ENCODE measurements at places on chromosomes 2 and 18.
A peak's percentile ranks its signal among the peaks of the same experiment; 100 is the strongest.

DNA sequence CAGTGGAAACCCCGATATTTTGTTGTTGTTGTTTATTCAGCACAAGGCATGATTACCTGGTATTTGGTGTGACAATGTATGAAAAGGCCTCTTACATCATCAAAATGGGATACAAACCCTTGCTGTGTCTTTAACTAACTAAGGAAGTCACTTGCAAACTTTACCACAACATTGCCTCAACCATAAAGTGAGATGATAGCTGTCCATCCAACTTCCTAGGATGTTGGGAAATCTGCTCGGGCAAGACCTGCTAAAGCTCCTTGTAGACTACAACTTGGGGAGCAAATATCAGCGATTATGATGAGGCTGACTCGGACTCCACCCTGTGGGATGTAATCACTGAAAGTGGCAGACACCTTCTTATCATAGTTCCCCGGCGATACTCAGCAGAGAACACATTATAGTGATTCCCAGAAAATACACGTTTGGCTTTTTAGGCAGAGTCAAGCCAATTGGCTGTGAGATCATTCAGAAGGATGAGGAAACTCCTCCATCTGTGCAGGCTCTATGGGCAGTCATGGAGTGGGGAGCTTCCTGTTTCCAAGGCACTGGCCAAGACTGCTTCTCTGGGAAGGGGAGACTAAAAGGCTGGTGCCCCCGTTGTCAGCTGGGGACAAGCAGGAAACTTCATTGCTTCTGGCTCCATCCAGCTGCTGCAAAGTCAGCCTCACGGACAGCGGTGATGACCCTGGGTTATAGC is 289.0 kb downstream of the RNF144A start:
- DNase-seq: no peak

DNA sequence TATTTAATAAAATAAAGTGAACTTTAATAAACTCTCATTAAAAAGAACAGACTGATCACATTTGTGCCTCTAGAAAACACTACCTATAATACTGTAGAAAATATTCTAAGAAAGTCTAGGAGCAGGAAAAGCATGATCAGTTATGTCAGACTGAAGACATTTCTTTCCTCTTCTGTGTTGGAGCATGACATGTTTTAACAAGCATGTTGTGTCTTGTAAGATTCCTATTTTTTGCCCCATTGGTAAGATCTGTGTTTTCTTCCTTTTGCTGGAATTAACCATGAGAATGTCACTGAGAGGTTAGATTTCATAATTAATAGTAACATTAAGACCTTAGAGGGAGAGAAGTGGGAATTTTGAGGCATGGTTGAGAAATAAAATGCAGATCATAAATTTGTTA is 27.7 kb downstream of the LAMA3 start:
- DNase-seq: no peak

DNA sequence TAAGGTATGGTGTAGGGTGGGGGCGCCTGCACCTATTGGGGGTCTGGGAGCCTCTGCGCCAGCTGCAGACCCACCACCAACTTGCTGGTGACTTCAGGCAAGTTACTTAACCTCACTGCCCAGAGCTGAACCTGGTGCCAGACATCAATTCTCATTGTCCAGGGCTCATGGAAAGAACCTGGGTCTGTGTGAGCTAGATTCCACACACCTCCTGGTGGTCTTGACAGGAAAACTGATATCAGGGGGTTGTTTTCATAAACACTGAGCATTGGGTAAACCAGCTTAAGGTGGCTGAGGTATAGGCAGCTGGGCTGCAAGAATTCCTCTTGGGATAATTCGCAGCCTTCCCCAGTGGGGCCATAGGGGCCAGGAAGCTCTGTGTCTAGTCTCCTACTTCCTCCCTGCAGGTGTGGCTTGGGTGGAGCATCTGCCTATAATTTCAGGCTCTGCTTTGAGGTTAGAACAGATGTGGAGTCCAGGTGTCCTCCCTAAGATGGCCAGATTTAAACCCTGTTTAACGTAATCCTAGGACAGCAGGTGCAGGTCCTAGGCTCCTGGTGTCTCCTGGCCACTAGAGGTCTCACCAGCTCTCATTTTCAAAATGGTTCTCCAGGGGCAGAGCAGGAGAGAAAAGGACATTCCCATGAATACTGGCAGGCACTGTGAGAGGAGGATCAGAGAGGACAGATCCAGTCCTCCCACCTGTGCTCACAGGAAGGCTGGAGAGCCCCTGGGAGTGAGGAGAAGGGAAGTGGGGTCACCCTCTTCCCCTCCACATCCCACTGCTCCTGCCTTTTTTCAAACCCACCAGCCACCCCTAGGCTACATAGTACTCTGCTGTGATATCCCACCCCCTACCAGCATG is 100.4 kb upstream of the SMAD2 start:
- peak; percentile 92 for DNase-seq

GRCh38 chr2:8515864-8516533 is 165.9 kb upstream of the ID2 start:
- DNase-seq: no peak

GRCh38 chr2:65991381-65992197 is 443.3 kb upstream of the MEIS1 start:
- no peak for DNase-seq

DNA sequence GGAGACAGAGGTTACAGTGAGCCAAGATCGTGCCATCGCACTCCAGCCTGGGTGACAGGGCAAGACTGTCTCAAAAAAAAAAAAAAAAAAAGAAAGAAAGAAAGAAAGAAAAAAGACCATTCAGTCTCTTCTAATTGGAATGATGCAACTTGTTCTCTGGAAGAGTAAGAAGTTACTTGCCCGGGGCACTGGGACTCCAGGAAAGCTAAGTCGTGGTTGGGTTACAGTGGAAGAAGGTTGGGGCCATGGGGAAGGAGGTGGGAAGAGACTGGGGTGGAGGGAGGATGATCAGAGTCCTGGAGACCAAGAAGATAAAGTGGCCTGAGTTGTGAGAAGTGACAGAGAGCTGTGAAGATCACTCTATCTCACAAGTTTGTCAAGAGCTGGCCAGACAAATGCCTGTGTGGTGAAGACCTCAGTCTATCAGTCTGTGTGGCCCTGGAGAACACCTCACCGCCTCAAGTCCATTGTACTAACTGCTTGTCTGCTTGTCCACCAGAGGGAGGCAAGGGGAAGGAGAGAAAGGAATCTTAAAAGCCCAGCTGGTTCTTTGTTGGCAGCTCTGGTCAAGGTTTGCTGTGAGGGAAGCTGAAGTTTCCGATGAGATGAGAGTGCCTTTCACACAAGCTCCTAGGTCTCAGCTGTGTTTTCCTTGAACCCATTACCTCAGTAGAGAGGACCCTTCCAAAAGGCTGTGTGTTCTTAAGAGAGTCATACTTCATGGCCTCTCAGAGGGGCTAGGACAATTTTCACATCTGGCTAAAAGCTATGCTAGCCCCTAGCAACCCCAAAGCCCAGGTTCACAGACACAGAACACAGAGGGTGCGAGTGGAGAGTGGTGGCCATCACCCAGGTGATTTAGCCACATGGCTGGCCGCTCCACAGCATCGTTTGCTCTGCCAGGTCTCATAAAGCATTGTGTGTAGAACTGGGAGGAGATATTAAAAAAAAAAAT is 72.0 kb upstream of the TMEM178A start:
- peak; percentile 50 for DNase-seq

DNA sequence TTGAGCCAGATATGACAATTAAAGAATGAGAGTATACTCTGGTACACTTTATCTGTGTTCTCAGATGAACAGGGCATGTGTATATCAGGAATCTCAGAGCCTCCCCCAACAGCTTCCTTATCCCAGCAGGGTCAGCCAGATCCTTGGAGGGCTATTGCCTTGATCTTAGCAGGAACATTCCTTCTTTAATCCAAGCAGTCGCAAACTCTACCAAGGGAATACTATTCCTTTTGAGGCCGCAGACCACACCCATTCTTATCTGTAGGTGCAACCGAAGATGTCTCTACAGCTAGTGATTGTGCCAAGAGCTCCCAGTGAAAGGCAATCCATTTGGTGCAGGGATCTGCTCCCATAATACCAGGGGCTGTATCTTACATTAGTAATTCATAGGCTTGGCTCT is 118.3 kb upstream of the DOK6 start:
- DNase-seq: no peak

DNA sequence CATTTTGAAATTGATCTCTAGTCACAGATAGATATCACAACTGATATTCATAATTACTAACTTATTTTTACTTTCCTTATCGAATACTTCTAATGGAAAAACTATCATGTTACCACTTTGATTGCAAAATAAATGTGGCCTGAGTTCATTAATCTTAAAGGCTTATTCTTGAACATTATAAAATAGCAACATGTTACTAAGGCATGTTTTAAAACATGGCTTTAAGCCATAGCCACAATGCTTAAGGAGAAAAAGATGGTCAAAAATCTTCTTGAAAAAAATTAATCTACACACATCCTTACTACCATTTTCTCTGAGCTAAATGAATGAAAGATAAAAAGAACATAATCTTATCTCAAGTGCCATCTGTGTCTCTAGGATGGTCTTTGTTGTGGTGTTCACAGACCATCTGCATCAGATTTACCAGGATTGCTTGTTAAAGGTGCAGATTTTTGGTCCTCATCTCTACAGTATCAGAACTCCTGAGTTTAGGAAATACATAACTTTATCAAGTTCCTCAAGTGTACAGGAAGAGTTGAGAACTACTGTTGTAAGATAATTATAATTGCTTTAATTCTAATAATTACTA is 15.3 kb downstream of the MTX2 start:
- peak; percentile 81 for DNase-seq

DNA sequence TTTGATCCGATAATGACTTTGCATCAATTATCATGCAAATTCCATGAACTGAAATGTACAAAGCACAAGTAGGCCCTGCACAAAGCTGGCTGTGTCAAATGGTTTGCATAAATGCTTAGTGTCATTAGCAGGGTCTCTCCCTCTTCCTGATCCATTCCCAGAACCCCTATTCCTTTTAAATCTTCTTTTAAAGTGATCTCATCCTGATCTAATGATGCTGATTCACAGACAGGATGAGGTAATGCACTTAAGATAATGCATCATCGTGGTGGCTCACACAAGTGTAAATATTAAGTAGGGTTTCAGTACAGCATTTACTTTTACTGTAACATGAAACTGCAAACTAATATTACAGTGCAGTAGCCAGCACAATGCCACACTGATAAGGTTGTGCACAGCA is 304.8 kb upstream of the SOX11 start:
- no peak for DNase-seq

GRCh38 chr18:21112543-21113105 is 1.0 kb upstream of the ROCK1 start:
- DNase-seq: peak; percentile 68

DNA sequence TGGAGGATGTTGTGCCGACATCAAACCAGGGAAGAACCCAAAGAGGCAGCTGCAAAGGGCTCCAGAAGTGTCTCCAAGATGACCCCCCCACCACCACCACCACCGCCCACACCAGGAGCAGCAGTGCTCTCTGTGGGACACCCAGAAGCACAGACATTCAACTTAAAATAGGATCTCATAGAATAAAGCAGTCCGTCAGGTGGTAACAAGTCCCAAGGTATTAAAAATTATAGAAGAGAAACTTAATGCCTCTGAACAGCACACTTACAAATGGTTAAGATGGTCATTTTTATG is 155.5 kb upstream of the ID2 start:
- DNase-seq: no peak
